ENCODE measurements at places on chromosomes 12 and 14. TPM values are rescaled to one million over a fixed set of nuclear protein-coding genes. Genes with fewer than 3 reads are reported as not detected.

DNA sequence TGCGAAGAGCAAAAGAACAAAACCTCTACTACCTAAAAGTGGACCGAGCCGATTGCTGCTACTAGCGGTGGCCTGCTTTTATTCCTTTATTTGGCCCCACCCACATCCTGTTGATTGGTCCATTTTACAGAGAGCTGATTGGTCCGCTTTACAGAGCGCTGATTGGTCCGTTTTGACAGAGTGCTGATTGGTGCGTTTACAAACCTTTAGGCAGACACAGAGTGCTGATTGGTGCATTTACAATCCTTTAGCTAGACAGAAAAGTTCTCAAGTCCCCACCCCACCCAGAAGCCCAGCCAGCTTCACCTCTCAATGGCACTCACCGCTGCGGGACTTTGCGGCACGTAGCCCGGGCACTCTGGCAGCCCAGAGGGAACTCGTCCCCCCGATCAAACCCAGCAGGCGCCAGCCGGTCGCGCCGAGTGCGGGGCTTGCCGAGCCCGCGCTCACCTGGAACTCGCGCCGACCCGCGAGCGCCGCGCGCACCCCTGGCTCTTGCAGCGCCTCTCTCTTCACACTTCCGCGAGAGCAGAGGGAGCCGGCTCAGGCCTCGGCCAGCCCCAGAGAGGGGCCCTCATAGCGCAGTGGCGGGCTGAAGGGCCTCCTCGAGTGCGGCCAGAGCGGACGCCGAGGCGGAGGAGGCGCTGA is 8.7 kb upstream of the FGD4 start:
- DNase-seq: no peak

The INSM2 gene
- total RNA-seq: not detected

The SMIM41 gene
- total RNA-seq: not detected

DNA sequence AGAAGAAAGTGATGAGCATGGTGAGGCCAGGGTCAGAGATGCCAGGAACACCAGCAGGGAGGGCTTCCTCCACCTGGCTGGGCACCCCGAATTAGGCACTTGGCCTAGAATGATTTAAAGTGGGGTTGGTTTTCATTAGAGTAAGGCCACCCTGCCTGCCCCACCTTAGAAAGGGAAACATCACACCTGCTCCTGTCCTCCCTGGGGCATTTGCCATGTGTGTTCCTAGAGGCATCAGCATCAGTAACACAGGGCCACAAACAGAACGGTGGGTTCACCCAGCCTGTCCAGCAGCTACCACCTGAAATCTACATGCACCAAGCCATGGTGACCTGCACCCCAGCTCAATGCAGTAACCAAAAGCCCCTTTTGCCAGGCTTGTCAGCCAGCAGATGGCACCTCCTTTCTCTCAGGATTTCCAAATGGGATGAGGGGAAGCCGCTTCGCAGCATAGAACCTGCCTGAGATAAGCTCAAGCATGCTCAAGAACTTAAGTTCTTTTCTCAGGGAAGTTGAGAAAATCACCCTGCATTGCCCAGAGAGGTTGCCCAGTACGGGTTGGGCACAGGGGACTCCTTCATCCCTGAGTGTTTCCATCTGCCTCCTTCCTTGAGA is 338.8 kb downstream of the DPF3 start:
- no peak for DNase-seq

DNA sequence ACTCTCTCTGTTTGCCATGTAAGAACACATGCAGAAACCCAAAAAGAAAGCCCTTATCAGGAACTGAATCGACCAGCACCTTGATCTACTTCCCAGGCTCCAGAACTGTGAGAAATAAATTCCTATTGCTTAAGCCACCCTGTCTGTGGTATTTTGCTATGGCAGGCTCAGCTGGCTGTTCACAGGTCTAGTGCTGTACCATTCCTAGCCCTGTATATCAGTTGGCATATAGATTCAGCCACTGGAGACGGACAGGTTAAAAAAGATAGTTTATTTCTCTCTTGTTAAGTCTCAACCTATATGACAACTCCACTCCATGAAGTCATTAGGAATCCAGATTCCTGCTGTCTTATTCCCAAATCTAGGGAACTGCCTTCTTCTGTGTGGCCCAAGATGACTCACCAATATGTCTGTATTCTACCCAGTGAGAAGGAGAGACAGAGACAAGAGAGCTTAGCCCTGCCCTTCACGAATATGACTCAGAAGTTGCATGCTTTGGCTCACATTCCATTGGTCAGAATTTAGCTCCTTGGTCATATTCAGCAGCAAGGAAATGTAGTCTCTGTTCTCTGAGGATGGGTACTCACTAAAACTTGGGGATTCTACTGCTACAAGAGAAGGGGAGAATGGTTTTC is 57.0 kb downstream of the PLEKHG7 start:
- no peak for DNase-seq

- DNase-seq: no peak
Observed at GRCh38 chr12:70319605-70320004, 46.5 kb upstream of the KCNMB4 start.

DNA sequence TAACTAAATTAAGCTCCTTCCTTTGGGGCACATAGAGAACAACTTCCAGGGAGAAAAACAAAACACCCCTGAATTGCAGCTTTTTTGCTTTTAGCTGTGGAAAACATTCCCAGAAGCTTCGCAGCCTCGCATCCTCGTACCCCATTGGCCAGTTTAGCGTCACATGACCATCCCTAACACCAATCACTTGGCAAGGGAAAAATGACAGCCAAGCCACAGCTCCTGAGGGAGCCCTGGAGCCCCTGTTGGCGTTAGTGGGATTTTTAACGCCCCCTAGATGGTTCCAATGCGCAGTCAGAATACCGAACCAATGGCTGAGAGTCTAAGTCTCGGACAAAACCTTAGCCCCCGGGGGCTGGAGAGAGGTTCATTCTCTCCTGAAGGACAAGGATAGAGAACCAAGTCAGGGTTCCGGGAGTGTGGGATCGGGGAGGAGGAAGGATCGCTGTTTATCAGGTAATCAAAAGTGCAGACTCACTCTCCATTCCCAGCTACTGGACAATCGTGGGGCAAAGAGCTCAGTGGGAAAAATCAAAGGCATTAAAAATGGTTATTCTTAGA is 135.6 kb upstream of the HIF1A start:
- DNase-seq: no peak

The ABHD12B gene
- total RNA-seq: 2.9 TPM

DNA sequence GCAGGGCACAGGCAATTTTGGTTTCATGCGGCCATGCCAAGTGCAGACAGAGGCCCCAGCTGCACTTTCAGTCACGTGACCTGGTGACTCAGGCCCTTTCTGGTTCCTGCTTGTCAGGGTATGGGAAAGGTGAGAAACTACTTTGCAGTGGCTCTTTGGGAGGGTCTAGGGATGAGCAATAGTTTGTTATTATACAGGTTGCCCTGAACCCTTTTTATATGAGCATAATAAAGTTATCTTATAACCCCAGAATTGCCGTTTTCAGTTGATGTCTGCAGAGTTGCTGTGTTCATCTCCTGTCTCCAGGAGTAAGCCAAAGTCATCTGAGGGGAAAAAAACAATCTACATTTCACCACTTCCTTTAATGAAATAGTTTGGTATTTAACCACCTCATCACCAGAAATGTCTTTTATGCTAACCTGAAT is 30.9 kb upstream of the EMP1 start:
- no peak for DNase-seq

All from skin of body (tissue), 3 donors.